ENCODE measurements at places on chromosomes 6 and 20.

DNA sequence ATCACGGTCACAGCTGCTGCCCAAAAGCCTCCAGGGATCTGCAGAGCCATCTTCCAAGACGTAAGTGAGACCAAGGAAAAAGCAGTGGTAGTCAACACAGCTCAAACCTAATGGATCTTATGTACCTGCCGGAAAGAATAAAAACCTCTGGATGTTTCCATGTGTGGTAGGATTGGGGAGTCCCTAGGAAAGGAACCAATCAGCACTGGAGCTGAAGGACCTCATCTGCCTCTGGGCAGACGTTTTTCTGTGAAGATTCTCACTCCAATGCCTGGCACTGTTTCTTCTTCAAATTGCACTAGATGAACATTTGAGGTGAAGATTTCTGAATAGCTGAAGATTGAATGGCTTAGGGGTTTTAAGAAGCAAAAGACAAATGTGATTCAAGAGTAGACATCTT is at the start of gene HLA-DQB2:
TSS of gene HLA-DQB2 (minus strand) at position 112 of the 400 bp plus-strand sequence. CDS start at position 50, 62 bp downstream.
- no peak for DNase-seq

- DNase-seq: no peak
These were observed 628.3 kb downstream of the MMUT start for GRCh38 chr6:48834706-48835105.

GRCh38 chr6:24614648-24615047 is 31.3 kb downstream of the KIAA0319 start:
- no peak for DNase-seq

DNA sequence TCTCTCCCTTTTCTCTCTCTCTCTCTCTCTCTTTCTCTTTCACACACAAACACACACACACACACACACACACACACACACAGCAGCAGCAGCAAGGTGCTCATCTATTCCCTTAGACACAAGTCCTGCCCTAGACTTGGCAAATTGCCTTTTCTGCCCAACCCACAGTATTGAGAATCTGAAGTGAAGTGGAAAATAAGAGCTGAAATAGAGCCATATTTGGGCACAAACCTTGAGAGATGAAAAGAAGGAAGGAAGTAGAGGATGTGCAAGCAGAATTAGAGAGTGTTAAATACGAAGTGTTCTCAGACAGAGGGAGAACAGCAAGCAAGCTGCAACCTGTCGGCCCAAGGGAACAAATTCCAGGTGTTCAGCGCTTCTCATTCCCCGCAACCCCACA is 557.5 kb upstream of the NOX3 start:
- no peak for DNase-seq

DNA sequence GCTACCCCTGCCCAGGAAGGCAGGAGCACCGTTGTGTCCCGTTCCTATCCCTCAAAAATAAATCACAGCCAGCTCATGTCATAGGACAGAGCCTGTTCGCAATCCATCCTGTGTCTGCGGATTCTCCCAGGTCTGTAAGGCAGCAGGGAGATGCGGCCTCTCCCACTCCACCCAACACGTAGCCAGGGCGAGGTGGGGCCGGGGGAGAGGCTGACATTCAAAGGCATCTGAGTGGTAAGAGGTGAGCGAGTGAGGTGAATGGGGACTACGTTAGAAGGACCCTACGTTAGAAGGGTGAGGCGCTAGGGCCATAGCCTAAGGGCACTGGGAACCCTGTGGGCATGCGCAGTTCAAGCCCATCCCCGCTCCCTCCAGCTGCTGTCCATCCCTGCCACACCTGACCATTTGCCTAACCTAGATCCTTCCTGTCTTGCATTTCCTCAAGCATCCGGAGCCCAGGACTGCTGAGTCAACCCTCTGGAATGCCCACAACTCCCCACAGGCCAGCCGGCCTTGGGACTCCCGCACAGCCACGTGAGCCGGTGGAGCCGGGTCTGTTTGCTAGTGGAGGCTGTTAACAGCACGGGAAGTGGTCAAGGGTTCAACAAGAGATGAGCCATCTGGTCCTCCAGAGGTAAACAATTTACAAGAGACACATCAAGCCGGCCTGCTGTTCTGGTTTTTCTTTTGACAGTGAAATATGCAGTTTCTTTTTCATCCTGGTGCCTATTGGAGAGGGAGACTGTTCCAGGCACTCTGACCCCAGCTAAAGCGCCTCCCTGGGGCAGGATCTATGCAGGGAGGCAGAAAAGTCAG is 45.9 kb downstream of the RIPOR3 start:
- no peak for DNase-seq

DNA sequence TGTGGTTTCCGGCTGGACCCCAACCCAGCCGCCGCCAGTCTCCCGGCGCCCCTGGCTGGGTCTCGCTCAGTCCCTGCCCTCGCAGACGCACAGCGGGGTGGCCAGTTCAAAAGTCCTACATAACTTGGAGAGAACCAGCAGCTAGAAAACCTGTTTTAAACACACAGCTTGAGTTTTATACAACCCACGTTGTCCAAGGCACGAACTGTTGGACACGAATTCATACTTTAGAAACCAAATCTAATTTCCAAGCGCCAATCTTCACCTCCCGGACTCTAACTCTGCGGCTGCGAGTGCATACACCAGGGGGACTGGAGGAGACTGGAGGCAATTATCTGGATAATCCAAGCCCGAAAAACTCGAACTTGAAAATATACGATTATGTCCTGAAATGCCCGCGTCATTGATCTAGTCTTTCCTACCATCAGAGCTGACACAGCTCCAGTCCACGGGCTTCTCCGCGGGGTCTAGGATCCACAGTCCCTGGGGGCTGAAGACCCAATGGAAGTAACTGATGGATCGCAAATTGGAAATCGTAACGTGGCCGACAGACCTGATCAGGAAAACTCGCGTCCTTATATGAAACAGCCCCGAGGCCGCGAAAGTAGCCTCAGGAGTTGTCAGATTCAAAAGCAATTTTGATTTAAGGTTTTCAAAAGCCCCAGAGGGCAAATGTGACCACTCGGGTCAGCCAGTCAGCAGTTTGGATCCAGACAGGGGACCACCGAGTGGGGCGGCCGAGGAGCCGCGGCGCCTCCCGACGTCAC is 843 bp upstream of the HEY2 start:
- DNase-seq: no peak
